Activated naive CD4-positive, alpha-beta T cell treated with anti-CD3 and anti-CD28 coated beads, Interleukin-2, amount 10 ng/mL, durations not matched to agents 5 hours and 36 hours (primary cell): ENCODE measurements at places on chromosomes 3 and 15. TPM values are rescaled to one million over a fixed set of nuclear protein-coding genes. Genes with fewer than 3 reads are reported as not detected.

The ECE2 gene
- not detected for total RNA-seq

The LIPC gene
- total RNA-seq: 1.2 TPM

The IQCH gene
- total RNA-seq: 0.34 TPM

The ROBO2 gene
- not detected for total RNA-seq

The SKOR1 gene
- total RNA-seq: 0.36 TPM

The GOLGA6D gene
- not detected for total RNA-seq

The FGF12 gene
- total RNA-seq: not detected

The DAZL gene
- total RNA-seq: not detected

The DNAH12 gene
- total RNA-seq: 0.08 TPM

The EDC3 gene
- total RNA-seq: 37.0 TPM

The CGNL1 gene
- not detected for total RNA-seq

The PLCB2 gene
- 178 TPM for total RNA-seq

The FGD5 gene
- 0.71 TPM for total RNA-seq

The TM6SF1 gene
- 16.6 TPM for total RNA-seq

The ZNF717 gene
- total RNA-seq: 16.5 TPM

The LEKR1 gene
- 1.2 TPM for total RNA-seq

The CBLB gene
- total RNA-seq: 133 TPM

The SRGAP3 gene
- total RNA-seq: 5.5 TPM

The C15orf39 gene
- 47.1 TPM for total RNA-seq

The GPR149 gene
- not detected for total RNA-seq

The PP2D1 gene
- total RNA-seq: not detected

The GABRR3 gene
- not detected for total RNA-seq

The SNRK gene
- total RNA-seq: 78.7 TPM

The GPR87 gene
- not detected for total RNA-seq

The MNS1 gene
- total RNA-seq: not detected

The CEP97 gene
- total RNA-seq: 22.0 TPM

The FETUB gene
- total RNA-seq: not detected

The CCR9 gene
- total RNA-seq: not detected

The CLSTN2 gene
- not detected for total RNA-seq

The TMEM207 gene
- not detected for total RNA-seq

The RYR3 gene
- total RNA-seq: not detected

The TM4SF1 gene
- total RNA-seq: not detected

The CISH gene
- 398 TPM for total RNA-seq

The GOLGA8R gene
- 2.1 TPM for total RNA-seq

The PPM1L gene
- total RNA-seq: 5.8 TPM

The MYD88 gene
- total RNA-seq: 57.1 TPM

The CMTM7 gene
- 44.8 TPM for total RNA-seq

The UNC13C gene
- total RNA-seq: not detected

The DUOXA2 gene
- not detected for total RNA-seq

The GNAT1 gene
- total RNA-seq: not detected

The IMPG2 gene
- 0.58 TPM for total RNA-seq

The CFAP91 gene
- total RNA-seq: not detected

The DHX36 gene
- 67.6 TPM for total RNA-seq

The ITIH1 gene
- not detected for total RNA-seq

The GOLGA6L4 gene
- total RNA-seq: 0.75 TPM

The CLDN16 gene
- not detected for total RNA-seq

The WDR93 gene
- not detected for total RNA-seq

The CPA3 gene
- total RNA-seq: not detected

The C3orf70 gene
- 0.05 TPM for total RNA-seq

The UTS2B gene
- not detected for total RNA-seq
